ENCODE measurements at places on chromosomes 2 and 18.

GRCh38 chr2:213740453-213740852 lies 456.2 kb downstream of the SPAG16 start:
- no peak for DNase-seq

GRCh38 chr18:25827228-25827627 lies 263.2 kb downstream of the SS18 start:
- DNase-seq = no peak

- no peak for DNase-seq
These were observed 451.4 kb downstream of the EIPR1 start for GRCh38 chr2:2926009-2926857.

- no peak for DNase-seq
These were observed 21.2 kb downstream of the PRELID3A start for GRCh38 chr18:12428923-12429322.

GRCh38 chr2:177520324-177520723 lies 127.8 kb downstream of the AGPS start:
- no peak for DNase-seq

DNA sequence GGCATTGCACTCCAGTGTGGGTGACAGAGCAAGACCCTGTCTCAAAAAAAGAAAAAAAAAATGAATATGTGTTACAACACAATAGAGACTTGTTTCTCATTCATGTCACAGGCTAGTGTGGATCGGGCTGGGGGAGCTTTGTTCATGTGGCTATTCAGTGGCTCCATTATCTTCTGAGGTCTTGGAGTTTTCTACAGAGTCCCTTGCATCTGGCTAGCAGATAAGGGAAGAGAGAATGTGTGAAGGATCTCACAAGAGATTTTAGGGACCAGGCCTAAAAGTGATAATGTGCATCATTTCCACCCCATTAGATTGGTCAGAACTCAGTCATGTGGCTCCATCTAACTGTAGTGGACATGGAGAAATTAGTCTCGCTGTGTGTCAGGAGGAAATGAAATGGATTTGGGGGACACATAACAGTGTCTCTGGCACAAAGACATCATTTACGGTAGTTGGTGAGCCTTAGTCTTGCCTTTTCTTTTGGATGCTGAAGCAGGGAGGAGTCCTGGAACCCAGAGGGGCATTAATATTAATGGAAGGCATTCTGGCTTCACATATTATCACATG lies 32.4 kb upstream of the CASP10 start:
- DNase-seq = no peak

GRCh38 chr2:183371545-183371944 lies 247.3 kb downstream of the NUP35 start:
- no peak for DNase-seq

GRCh38 chr2:40166006-40166405 lies 285.9 kb downstream of the SLC8A1 start:
- no peak for DNase-seq

- DNase-seq = no peak
These were observed 230.2 kb downstream of the CDCA7 start for GRCh38 chr2:173584676-173585458.

- no peak for DNase-seq
These were observed 34.6 kb downstream of the UGP2 start for GRCh38 chr2:63876311-63876710.

DNA sequence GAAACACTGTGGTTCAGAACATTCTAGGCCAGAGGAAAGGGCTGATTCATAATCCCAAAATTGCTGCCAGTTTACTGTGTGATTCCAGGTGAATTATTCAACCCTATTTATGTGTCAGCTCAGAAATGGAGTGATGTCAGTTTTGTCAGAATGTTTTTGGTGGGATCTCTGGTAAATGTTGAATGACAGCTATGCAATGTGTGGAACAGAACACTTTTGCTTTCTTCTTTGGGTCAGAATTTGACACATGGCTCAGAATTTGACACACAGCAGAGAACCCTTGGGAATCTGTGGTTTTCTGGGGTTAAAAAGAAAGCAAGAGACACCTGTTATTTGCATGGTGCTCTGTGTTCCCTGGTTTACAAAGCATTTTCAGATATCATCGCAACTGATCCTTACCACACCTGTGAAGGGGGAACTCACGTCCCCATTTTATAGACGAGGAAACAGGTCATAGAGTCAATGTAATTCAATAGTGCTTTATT lies 1.6 kb upstream of the MTA3 start:
- DNase-seq = no peak

DNA sequence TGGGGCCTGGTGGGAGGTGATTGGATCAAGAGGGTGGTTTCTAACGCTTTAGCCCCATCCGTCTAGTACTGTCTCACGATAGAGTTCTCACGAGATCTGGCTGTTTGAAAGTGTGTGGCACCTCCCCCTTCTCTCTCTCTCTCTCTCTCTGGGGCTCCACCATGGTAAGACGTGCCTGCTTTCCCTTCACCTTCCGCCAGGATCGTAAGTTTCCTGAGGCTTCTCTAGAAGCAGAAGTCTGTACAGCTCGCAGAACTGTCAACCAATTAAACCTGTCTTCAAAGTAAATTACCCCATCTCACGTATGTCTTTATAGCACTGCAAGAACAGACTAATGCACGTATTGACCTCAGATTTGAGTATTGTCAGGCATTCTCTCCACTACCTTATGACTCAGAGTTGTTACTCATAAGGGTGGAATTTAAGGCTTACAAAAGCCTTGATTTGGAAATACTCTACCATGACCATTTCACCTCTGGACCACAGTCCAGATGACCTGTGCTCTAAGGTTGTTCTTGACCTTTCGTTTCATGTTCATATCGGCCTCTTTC lies 99.5 kb upstream of the AGAP1 start:
- no peak for DNase-seq

DNA sequence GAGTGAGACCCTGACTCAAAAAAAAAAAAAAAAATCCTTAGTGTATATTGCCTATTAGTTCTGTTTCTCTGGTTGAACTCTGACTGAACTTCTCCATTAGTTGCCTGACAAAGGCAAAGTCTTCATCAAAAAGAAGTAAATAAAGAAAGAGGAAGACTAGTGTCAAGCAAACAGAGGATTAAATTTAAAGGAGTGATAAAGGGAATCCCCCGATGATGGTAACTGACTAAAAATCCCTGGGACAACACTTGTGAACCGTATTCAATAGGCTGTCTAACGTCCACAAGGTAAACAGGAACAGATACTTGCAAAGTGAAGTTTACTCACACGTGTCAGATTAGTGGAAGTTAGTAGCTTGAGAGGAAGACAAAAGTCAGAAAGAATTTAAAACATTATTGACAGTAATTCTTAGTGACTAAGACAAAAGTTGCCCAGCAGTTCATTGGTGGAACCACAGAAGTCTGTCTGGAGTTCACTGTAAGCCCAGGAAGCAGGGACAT lies 26.2 kb upstream of the SPOPL start:
- no peak for DNase-seq

- no peak for DNase-seq
These were observed 443.9 kb upstream of the ZNF804A start for GRCh38 chr2:184154438-184154837.

GRCh38 chr18:5456577-5457461 lies 87.0 kb downstream of the EPB41L3 start:
- DNase-seq = no peak

GRCh38 chr2:217746808-217747207 lies 256.0 kb downstream of the TNS1 start:
- DNase-seq = no peak

GRCh38 chr18:58190842-58191530 lies 147.0 kb downstream of the NEDD4L start:
- no peak for DNase-seq

GRCh38 chr2:18503376-18504228 lies 56.9 kb downstream of the RDH14 start:
- DNase-seq = no peak

GRCh38 chr18:76685402-76685801 lies 137.0 kb upstream of the ZNF236 start:
- DNase-seq = no peak

DNA sequence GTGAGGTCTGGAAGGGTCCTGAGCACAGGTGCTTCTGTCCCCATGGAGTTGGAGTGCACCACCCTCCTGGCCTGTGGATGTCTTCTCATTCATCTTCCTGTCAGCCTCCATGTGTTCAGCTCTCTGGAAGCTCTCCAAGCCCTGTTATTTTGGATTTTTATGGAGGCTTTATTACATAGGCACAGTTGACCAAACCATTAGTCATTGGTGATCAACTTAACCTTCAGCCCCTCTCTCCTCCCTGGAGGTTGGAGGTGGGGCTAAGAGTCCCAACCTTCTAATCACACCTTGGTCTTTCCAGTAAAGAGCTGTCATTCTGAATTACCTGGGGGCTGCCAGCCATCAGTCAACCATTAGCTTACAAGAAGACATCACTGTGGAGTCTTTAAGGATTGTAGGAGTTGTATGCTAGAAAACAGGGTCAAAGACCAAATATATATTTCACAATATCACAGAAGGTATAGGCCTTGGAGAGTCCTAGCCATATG lies 7.5 kb upstream of the MCFD2 start:
- no peak for DNase-seq

All from stimulated activated naive B cell treated with anti-CD40 and anti-IgM and Interleukin-4, amounts not matched to agents 10 μg/mL and 1 μg/mL and 100 μg/mL, for 72 hours (primary cell).